Stimulated activated CD8-positive, alpha-beta memory T cell treated with anti-CD3 and anti-CD28 coated beads, Interleukin-15, amount 100 ng/mL, for 24 hours (primary cell): ENCODE measurements at places on chromosomes 2 and 18.

- DNase-seq, result no peak
These were observed 36.9 kb downstream of the RPL37A start for GRCh38 chr2:216535454-216535995.

GRCh38 chr2:138537170-138537915, 35.8 kb downstream of the SPOPL start:
- no peak for DNase-seq

DNA sequence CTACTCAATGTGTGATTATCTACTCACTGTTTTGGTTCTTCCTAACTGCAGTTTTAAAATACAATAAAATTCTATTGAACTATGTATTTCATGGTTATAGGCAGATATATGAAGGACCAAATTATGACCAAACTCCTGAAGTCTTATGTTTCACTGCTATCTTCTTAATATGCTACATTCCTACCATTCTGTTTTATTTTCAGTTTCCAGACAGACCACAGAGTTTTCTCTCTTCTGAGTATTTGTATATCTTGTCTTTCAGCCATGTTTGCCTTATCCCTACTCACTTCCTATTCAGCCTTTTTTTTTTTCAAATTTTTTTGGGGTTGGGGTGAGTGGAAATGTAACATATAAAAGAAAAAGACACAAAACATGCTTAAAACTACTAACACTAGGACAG, 6.3 kb downstream of the RFTN2 start:
- no peak for DNase-seq

DNA sequence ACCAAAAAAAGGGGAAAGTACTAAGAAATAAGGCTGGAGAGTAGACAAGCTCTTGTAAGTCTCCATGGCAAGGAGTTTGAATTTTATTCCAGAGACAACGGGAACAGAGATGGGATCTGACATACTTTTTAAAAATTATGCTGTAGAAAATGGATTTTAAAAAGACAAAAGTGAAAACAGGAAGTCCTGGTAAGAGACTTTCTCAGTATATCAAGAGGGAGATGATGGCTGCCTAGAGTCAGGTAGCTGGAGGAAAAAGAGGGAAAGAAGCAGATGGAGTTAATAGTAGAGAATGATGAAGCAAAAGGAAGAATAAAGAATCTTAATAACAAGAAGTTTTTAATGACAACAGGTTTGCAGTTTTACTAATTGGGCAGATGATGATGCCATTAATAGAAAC, 168.1 kb downstream of the SRBD1 start:
- DNase-seq, result no peak

GRCh38 chr18:79506191-79507075, 110.7 kb downstream of the NFATC1 start:
- DNase-seq, result no peak

GRCh38 chr2:195697681-195698220, 40.7 kb downstream of the SLC39A10 start:
- no peak for DNase-seq

- DNase-seq, result no peak
These were observed 283.9 kb upstream of the SIX2 start for GRCh38 chr2:45293182-45293581.

DNA sequence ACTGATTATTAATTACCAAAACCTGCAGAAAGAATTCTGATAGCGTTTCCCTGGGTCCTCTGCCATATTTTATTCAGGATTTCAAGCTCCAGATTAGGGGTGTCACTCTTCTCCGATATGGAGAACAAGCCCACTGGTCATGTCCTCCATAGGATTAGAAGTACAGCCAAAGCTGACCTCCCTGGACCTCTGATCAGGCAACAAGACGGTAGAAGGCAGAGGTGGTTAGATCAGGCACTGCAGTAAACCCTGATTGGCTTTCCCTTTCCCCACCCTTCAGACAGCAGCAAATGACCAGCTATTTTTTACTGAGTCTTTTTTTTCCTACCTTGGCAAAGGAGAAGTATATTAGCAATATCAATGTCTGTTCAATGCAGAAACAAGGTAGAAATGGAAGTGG, 37.7 kb downstream of the SPC25 start:
- DNase-seq, result no peak

GRCh38 chr2:226798422-226799210, 1.0 kb downstream of the IRS1 start:
- no peak for DNase-seq

DNA sequence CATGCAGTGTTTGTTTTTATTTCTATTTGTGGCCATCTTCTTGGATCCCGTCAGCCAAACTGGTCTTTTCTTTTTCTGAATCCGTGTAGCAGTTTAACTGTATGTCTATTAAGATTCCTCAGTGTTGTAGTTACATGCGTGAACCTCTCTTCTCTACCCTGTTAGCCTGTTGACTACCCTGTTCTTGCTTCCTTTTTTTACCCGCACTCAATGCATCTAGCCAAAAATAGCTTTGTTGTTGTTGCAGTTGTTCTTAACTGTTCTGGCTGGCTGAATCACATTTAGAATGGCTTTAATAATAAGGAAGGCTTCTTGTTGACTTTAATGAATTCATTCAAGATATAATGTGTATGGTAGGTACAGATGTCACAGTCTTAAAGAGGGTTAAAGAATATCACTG, 137.1 kb downstream of the LCLAT1 start:
- no peak for DNase-seq

DNA sequence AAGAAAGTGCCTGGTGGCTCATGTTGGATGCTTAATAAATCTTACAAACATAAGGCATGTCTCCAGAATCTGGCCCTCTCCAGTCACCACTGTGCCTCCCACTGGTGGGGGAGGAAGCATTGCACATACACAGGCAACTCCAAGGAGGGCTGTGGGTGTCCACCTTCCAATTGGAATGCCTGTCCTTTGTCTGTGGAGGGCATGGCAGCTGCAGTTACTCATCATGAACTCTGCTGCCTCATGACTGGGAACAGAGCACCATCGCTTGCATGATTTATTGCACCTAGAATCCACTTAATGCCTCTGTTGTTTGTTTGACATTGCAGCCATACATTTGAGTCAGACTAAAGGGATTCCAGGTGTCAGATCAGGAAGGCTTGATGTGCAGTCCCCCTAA, 278.9 kb downstream of the PRKCE start:
- DNase-seq, result no peak

- no peak for DNase-seq
These were observed 108.5 kb upstream of the PGAP1 start for GRCh38 chr2:197035002-197035401.

- no peak for DNase-seq
These were observed 825 bp upstream of the SCYGR1 start for GRCh38 chr2:227388537-227389011.

- DNase-seq, result no peak
These were observed 1.8 kb upstream of the KLHL41 start for GRCh38 chr2:169507698-169508097.

- no peak for DNase-seq
These were observed 66.7 kb downstream of the PTPN4 start for GRCh38 chr2:119826370-119826961.

- DNase-seq, result no peak
These were observed at the start of gene CCDC102B for GRCh38 chr18:68797871-68798270. Gene CCDC102B, plus strand, starts transcription at chr18:68798080. Its CDS starts 38,684 bp downstream, at chr18:68836764.

DNA sequence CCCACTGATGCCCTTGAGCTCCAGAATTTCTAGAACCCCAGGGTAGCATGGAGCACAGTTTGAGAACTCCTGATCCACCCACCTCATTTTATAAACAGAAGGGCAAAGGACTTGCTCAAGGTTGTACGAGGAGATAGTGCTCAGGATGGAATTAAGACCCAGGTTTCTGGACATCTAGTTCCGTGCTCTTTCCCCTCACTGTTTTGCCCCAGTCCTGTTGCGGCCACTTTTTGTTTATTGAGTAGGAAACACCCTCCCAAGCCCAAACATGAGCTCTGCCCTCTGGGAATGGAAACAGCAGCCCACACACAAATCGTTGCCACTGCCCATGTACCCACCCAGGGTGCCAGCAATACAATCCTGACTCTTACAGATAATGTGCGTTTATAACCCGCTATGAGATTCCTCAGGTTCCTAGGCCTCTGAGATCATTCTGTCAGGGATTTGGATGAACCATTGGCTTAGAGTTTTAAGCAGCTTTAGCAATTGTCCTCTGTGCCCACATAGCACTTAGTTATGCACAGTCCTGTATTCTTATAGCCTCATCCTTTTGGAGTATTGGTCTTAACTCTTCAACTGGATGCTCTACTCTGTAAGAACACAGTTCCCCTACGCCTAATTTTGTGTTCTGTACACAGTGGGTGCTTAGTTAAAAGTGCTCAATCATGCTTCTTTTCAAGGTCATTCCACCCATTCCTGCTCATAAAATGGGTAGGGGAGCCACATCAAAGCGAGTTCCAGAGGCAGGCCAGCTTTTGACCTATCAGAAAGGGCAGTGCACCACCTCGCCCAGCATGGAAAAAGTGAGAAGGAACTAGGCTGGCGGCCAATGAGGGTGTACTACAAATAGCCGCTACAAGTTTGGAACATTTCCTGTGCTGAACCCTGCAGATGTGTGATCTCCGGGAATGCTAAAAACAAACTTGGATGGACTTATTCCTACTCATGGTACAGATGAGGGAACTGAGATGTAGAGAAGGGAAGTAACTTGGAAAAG, 60.3 kb upstream of the IGFBP2 start:
- no peak for DNase-seq

- no peak for DNase-seq
These were observed 1204.0 kb upstream of the ZEB2 start for GRCh38 chr2:145723872-145724271.

GRCh38 chr2:69961496-69961895, at the start of gene ASPRV1:
Gene ASPRV1, minus strand, starts transcription at chr2:69961631. Its CDS starts 195 bp downstream, at chr2:69961436.
- no peak for DNase-seq

DNA sequence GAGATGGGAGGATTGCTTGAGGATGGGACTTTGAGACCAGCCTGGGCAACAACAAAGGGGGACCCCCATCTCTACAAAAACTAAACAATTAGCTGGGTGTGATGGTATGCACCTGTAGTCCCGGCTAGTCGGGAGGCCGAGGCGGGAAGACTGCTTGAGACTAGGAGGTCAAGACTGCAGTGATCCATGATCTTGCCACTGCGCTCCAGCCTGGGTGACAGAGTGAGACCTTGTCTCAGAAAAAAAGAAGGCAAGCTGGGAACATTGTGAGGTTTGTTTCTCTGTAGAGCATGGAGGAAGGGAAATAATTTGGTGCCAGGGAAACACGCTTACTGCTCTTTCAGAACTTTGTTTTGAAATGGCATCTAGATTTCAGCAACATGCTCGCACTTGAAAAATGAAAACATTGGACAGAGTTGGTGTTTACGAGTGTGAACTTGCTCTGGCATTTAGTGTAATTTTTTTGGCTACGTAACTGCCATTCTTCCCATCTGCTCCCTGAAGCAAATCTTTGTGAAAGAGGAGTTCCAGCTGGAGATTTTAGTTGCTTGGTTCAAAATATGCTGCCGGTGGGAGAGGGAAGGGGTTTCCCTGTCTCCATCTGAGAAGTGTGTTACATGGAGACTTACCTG, 125.6 kb upstream of the DLX2 start:
- DNase-seq, result no peak

GRCh38 chr2:99841749-99842148, 300.6 kb downstream of the AFF3 start:
- DNase-seq, result no peak

- DNase-seq, result no peak
These were observed 460.2 kb downstream of the LRATD1 start for GRCh38 chr2:15092691-15093090.

DNA sequence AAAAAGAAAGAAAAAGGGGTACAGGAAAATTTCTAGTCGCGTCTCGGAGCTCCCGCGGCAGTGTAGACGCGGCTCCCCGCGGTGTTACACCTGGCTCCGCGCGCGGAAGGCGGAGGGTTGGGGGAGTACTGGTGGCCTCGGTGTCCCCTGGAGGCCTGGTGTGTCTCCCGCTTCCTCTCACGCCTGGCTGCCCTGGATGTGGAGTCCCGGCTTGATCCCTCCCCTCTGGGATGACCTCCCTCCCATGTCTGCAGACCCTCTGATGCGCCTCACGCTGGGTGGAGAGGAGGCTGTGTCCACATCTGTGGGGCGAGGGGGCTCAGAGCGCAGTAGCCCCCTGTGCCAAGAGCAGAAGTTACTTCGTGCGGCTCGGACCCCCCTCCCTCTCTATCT, 1.2 kb downstream of the KIF5C start:
- DNase-seq, result peak; percentile 3

DNA sequence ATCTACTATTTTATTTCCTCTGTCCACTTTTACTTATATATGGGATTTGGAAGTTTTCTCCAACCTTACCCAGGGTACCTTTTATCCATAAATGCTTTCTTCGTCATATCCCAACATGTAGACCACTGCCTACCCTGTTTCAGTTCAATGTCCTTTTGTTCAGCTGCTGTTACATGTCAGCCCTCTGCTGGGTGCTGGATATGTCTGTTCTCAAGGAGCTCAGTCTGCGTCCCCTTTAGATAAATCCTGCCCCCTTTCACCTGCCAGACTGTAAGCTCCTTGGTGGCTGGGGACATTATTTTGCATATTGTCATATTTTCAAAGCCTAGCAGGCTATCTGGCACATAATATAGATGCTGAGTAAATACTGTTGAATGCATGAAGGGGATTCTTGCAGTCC, 53.2 kb downstream of the NEMP2 start:
- no peak for DNase-seq

GRCh38 chr2:28231110-28231631, 161.5 kb upstream of the FOSL2 start:
- no peak for DNase-seq

DNA sequence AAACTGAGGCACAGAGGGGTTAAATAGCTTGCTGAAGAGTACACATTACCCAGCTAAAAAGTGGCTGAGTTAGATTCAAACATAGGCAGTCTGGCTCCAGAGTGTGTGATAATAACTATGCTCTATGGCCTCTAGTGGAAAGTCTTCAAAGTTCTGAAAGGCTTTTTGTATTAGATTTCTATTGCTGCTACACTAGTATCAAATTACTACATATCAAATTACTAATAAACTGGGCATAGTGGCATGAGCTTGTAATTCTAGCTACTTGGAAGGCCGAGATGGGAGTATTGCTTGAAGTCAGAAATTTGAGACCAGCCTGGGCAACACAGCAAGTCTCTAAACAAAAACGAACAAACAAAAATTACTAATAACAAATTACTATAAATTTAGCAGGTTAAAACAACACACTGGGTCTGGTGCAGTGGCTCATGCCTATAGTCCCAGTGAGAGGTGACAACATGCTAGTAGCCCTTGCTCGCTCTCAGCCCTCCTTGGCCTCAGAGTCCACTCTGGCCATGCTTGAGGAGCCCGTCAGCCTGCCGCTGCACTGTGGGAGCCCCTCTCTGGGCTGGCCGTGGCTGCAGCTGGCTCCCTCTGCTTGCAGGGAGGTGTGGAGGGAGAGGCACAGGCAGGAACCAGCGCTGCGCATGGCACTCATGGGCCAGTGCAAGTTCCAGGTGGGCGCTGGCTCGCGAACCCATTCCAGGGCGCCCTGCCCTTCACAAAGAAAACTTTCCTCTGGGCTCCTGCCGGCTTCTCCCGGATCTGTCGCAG, 38.2 kb upstream of the TWSG1 start:
- no peak for DNase-seq

GRCh38 chr2:160199683-160200389, at the start of gene ITGB6:
Gene ITGB6, minus strand, starts transcription at chr2:160200272. Its CDS starts 209 bp downstream, at chr2:160200063.
- no peak for DNase-seq

- DNase-seq, result no peak
These were observed 8.0 kb upstream of the SESTD1 start for GRCh38 chr2:179272406-179273192.

- no peak for DNase-seq
These were observed 113.0 kb downstream of the RND3 start for GRCh38 chr2:150374492-150374891.
